ENCODE measurements at places on chromosomes 5 and 9. TPM values are rescaled to one million over a fixed set of nuclear protein-coding genes. Genes with fewer than 3 reads are reported as not detected.

Gene CAMK2A
- total RNA-seq = not detected

Gene PCDHGA6
- total RNA-seq = 0.08 TPM

Gene CMBL
- 2.4 TPM for total RNA-seq

Gene ARL14EPL
- total RNA-seq = not detected

Gene PITX1
- total RNA-seq = not detected

Gene MAMDC2
- not detected for total RNA-seq

Gene CACNA1B
- not detected for total RNA-seq

Gene ACER2
- 1.3 TPM for total RNA-seq

Gene ADAMTS12
- total RNA-seq = not detected

Gene ECM2
- not detected for total RNA-seq

Gene FBP2
- total RNA-seq = not detected

Gene SOHLH1
- total RNA-seq = not detected

Gene IRGM
- 2.9 TPM for total RNA-seq

- no peak for DNase-seq
- no peak overlapping the region for H3K4me3 ChIP-seq
- H3K36me3 ChIP-seq = no peaks in the 10 kb centered on the region
- H3K27ac ChIP-seq = no peak overlapping the region
- no peaks in the 10 kb centered on the region for H3K27me3 ChIP-seq
- no peaks in the 10 kb centered on the region for H3K4me1 ChIP-seq
Measured at GRCh38 chr9:13896922-13897835, 416.8 kb downstream of the NFIB start.

DNA sequence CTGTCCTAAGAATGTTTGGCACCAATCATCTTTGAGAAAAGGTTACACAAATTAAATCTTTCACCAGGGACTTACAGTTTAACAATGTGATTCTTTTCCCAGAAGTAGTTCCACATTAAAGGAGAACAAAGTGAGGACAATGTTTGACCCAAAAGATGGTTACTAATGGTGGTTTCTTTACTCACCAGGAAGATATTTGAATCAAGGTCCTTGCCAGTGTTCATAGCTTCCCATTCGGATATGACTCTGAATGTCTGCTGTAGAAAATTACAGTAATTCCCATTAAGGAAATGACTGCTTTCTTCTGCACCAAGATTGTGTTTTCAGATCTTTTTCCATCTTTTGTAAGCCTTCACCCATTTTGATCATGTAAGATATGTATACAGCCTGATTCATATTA, 114.6 kb upstream of the ADAMTSL1 start:
- H3K4me3 ChIP-seq = no peak overlapping the region
- DNase-seq = no peak
- peaks cover 6% of the 10 kb centered on the region for H3K27me3 ChIP-seq
- no peaks in the 10 kb centered on the region for H3K4me1 ChIP-seq

- no peak for DNase-seq
- no peaks in the 10 kb centered on the region for H3K4me1 ChIP-seq
- no peak overlapping the region for H3K27ac ChIP-seq
- H3K27me3 ChIP-seq = no peaks in the 10 kb centered on the region
- H3K4me3 ChIP-seq = no peak overlapping the region
Measured at GRCh38 chr5:66344544-66344943, 200.4 kb downstream of the SREK1 start.

DNA sequence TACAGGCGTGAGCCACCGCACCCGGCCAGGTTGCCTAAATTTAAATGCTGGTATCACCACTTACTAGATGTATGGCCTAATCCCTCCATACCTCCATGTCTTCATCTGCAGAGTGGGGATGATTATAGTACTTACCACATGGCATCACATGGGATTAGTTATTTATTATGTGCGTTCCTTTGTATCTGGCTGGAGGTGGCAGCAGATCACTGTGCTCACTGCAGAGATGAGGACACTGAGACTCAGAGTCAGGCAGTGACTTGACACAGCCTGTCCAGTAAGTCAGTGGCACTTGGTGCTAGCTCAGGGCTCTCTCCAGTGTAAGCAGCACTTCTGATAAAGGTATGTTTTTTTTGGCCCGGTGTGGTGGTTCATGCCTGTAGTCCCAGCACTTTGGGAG, 38.4 kb upstream of the HAND1 start:
- H3K4me1 ChIP-seq = peaks cover 21% of the 10 kb centered on the region
- DNase-seq = no peak
- no peaks in the 10 kb centered on the region for H3K36me3 ChIP-seq
- H3K27ac ChIP-seq = no peak overlapping the region

- DNase-seq = no peak
- H3K27me3 ChIP-seq = peaks cover 40% of the 10 kb centered on the region
- H3K4me1 ChIP-seq = peaks cover 6% of the 10 kb centered on the region
- no peak overlapping the region for H3K27ac ChIP-seq
Measured at GRCh38 chr9:14748373-14748772, 25.8 kb upstream of the CER1 start.

- H3K27ac ChIP-seq = no peak overlapping the region
- H3K4me3 ChIP-seq = no peak overlapping the region
- H3K4me1 ChIP-seq = peaks cover 3% of the 10 kb centered on the region
Measured at GRCh38 chr9:133735415-133735775, 2.8 kb downstream of the SARDH start.

GRCh38 chr5:113641715-113642114, 128.2 kb downstream of the YTHDC2 start:
- H3K27ac ChIP-seq = no peak overlapping the region
- peaks cover 7% of the 10 kb centered on the region for H3K27me3 ChIP-seq
- H3K36me3 ChIP-seq = no peaks in the 10 kb centered on the region
- H3K4me1 ChIP-seq = no peaks in the 10 kb centered on the region

DNA sequence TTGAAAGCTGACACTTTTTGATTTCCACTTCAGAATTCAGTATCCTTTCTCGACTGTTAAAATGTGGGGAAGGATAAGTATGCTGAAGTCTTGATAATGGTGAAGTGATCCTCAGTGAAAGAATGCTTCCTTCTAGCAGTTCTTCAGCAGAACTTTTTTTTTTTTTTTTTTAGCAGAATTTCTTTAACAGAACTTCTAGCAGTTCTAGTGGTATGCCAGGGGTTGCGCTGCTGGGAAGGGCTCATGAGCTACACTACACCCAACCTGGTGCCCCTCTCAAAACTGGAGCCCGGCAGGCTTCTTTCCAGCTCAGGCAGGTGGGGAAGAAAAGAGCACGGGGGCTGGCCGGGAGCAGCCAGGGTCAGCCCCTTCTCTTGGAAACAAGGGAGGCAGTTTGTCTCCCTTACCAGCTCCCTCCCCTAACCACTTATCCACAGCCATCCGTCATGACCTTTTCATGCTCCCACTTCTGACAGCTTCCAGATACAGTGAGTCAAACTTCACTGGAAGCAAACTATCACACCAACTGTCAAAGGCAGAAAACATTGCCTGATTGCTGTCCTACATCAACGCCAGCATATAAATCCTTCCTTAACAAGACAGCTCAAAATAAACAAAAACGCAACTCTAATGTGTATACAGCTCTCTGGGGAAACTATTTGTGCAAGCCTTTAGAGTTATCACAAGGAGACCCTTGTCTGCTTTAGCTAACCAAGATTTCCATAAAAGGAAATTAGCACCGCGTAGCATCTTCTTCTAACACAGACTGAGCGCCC, 211.5 kb downstream of the GAPVD1 start:
- H3K4me3 ChIP-seq = no peak overlapping the region
- DNase-seq = no peak
- H3K4me1 ChIP-seq = no peaks in the 10 kb centered on the region
- peaks cover 2% of the 10 kb centered on the region for H3K36me3 ChIP-seq

- H3K27me3 ChIP-seq = no peaks in the 10 kb centered on the region
- H3K4me3 ChIP-seq = no peak overlapping the region
- no peaks in the 10 kb centered on the region for H3K4me1 ChIP-seq
- H3K27ac ChIP-seq = no peak overlapping the region
Measured at GRCh38 chr9:81879501-81879916, 48.7 kb upstream of the SPATA31D4 start.

GRCh38 chr5:128002425-128002824, 81.1 kb upstream of the SLC12A2 start:
- H3K4me1 ChIP-seq = no peaks in the 10 kb centered on the region
- no peak overlapping the region for H3K27ac ChIP-seq
- no peaks in the 10 kb centered on the region for H3K27me3 ChIP-seq
- peaks cover 11% of the 10 kb centered on the region for H3K36me3 ChIP-seq
- no peak for DNase-seq

GRCh38 chr9:116733010-116733641, 46.0 kb downstream of the TRIM32 start:
- H3K27ac ChIP-seq = no peak overlapping the region
- no peak for DNase-seq
- H3K36me3 ChIP-seq = no peaks in the 10 kb centered on the region
- no peaks in the 10 kb centered on the region for H3K4me1 ChIP-seq
- no peak overlapping the region for H3K4me3 ChIP-seq

DNA sequence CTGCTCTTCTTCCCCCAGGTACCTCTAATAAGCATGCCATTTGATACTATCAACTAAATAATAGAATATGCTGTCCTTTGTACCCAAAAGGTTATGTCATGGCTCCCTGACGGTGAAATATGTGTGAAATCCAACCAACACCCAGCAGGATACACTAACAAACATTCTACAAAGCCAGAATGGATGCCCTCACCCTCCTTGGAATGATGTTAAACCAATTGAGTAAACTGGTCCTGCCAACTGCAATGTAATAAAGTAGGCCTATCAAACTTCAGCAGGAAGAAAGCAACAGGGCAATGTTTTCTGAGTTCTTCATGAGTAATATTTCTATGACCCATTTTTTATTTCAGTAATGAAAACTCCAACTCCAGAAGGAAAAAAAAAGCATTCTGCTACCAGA, 24.9 kb downstream of the RGMB start:
- no peak for DNase-seq
- no peaks in the 10 kb centered on the region for H3K27me3 ChIP-seq
- peaks cover 3% of the 10 kb centered on the region for H3K4me1 ChIP-seq
- H3K36me3 ChIP-seq = no peaks in the 10 kb centered on the region

DNA sequence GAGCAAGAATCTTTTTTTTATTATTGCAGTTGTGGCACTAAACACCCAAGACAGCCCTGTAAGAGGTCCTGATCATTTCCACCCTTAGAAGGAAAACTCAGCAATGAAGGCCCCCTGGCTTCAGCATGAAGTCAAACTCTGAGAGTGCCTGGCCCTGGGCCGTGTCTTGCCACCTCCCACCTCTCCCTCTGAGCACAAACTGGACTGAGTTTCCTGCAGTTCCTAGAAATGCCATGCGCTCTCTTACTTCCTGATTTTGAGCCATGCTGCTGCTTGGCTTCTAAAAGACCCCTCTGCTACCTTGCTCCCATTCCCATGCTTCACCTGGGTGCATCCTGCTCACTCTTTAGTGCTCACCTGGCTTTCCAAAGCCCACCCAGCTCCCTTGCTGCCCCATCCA, 140.4 kb upstream of the KLF9 start:
- peaks cover 16% of the 10 kb centered on the region for H3K4me1 ChIP-seq
- no peaks in the 10 kb centered on the region for H3K27me3 ChIP-seq
- H3K4me3 ChIP-seq = no peak overlapping the region
- no peaks in the 10 kb centered on the region for H3K36me3 ChIP-seq
- no peak for DNase-seq

DNA sequence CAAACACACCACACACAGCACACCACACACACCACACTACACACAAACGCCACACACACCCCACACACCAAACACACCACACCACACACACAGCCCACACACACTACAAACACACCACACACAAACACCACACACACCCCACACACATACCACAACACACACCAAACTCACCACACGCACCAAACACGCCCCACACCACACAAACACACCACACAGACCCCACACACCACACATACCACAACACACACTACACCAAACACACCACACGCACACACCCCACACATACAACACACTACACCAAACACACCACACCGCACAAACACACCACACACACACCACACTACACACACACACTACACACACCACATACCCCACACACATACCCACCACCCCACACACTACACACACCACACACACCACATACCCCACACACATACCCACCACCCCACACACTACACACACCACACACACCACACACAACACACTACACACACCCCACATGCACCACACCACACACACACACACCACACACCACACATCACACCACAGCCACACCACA, 151.2 kb downstream of the ERCC6L2 start:
- peak overlapping the region; percentile 28 for H3K27ac ChIP-seq
- peaks cover 39% of the 10 kb centered on the region for H3K4me1 ChIP-seq
- no peak for DNase-seq
- peak overlapping the region; percentile 32 for H3K4me3 ChIP-seq
- H3K27me3 ChIP-seq = peaks cover 15% of the 10 kb centered on the region

DNA sequence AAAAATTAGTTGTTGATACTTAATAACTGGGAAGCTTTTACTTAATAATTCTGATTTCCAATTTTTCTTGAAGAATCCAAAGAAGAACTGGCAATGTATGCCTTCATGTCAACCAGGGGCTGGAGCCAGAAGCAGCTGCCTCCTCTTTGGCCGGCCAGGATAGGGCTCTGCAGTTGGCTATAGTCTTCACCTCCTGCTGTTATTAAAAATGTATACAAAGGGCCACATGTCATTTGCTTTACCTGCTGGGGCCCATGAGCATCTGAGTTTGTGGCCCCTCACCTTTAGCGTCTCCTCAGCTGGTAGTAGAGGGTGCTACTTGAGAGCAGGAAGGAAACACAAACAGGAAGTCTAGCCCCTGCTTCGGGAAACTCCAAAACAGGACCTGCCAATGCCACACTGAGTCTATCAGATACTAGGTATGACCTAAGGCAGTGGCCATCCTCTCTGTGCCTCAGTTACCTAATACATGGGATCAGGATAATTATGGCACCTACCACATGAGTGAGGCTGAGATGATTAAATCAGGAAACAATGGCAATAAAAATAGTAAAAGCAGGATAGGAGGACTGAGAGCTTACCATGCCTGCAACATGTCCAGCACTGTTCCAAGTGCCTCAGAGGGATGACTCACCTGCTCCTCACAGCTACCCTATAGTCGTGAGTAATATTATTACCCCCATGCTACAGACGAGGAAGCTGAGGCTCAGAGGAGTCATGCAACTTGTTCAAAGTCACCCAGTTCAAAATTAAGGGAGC, 21.3 kb downstream of the CCDC69 start:
- peak overlapping the region; percentile 45 for H3K4me3 ChIP-seq
- H3K27me3 ChIP-seq = no peaks in the 10 kb centered on the region
- peaks cover 56% of the 10 kb centered on the region for H3K4me1 ChIP-seq

- peak within 1 kb of the TSS; percentile 90 for H3K4me3 ChIP-seq
- peaks cover 20% of the 10 kb centered on the region for H3K27me3 ChIP-seq
- peak; percentile 40 for DNase-seq
- peaks cover 5% of the 10 kb centered on the region for H3K4me1 ChIP-seq
- H3K27ac ChIP-seq = no peak within 1 kb of the TSS
Measured at GRCh38 chr9:113876151-113876992, at the start of gene ZNF618. Gene ZNF618, plus strand, starts transcription at chr9:113876309. Its CDS starts 72 bp downstream, at chr9:113876381.

DNA sequence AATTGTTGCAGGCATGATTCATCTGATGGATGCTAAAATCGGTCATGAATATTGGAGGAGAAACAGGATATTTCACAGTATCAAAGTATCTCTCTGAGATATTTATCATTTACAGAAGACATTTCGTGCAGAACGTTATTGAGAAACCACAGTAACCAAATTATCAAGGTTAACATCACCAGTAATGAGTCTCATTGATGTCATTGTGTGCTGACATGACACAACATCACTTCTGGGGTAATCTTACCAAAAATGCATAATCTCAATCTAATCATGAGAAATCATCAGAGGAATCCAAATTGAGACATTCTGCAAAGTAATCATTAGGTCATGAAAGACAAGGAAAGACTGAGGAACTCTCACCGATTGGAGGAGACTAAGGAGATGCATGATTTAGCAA, 42.7 kb downstream of the C5orf22 start:
- no peak for DNase-seq
- H3K27ac ChIP-seq = no peak overlapping the region
- H3K4me1 ChIP-seq = no peaks in the 10 kb centered on the region
- H3K36me3 ChIP-seq = no peaks in the 10 kb centered on the region

GRCh38 chr9:17401858-17402257, 177.0 kb upstream of the SH3GL2 start:
- no peaks in the 10 kb centered on the region for H3K27me3 ChIP-seq
- H3K36me3 ChIP-seq = no peaks in the 10 kb centered on the region
- H3K27ac ChIP-seq = no peak overlapping the region

Measured in activated naive CD8-positive, alpha-beta T cell treated with anti-CD3 and anti-CD28 coated beads for 36 hours (primary cell).